ENCODE measurements at places on chromosomes 2 and 18. TPM values are rescaled to one million over a fixed set of nuclear protein-coding genes. Genes with fewer than 3 reads are reported as not detected.

UGT1A10 gene
- total RNA-seq, result not detected

EML6 gene
- total RNA-seq, result 12.9 TPM

IL1R1 gene
- 0.78 TPM for total RNA-seq

SNORC gene
- total RNA-seq, result 1.6 TPM

DNA sequence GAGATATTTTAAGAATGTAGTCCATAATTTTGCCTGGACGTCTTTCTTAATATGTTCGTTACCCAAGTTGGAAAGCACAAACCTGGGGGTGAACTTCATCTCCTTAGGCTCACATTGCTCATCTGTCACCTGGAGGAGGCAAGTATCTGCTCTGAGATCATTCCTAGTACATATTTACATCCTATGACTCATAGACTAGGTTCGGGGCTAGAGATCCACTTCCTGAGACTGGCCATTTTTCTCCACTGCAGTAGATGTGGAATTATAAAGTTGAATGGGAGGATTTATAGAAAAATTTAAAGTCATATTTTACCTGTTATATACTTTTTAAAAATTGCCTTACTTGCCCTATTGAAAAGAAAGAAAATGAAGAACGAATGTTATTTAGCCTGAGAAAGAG lies 77.5 kb upstream of the PROKR1 start:
- no peak for DNase-seq

- DNase-seq, result no peak
Observed at GRCh38 chr2:236984046-236984445, 101.6 kb upstream of the COPS8 start.

DNA sequence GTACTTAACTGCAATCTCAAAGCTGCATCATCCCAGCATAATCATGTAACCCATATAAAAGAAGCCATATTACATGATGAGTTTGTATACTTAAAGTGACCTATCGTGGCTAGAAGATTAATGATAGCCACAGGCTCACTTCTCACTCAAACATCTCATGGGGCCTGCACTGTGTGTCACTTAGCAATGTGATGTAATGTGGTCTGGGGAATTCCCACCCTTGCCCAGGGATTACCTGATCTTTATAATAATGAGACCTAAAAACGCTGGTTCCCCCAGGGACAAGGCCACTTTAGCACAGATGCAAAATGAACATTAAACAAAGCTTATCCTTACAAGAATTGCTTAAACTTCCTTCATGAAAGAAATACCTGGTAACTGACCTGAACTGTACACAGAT lies 427.1 kb upstream of the CNTNAP5 start:
- no peak for DNase-seq
